HCT116 (cell line): ENCODE measurements at places on chromosomes 1 and 21. TPM values are rescaled to one million over a fixed set of nuclear protein-coding genes. Genes with fewer than 3 reads are reported as not detected.
A peak's percentile ranks its signal among the peaks of the same experiment; 100 is the strongest.

GRCh38 chr1:59223989-59224634 is 72.8 kb upstream of the FGGY start:
- DNase-seq = no peak

DNA sequence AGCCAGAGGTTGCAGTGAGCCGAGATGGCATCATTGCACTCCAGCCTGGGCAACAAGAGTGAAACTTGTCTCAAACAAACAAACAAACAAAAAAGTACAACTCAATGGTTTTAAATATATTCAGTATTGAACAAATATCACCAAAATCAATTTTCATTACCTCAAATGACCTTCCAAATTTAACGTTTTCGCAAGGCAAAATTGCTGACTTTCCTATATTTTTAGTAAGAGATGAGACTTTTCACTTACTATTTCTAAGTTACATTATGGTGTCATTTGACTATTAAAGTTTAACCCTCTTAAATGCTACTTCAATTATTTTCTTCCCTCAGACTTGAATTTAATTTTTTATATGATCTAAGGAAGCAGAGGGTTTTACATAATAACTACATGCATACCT is 23.0 kb upstream of the ABCB10 start:
- no peak for DNase-seq

GRCh38 chr1:16986962-16987361 is 6.5 kb upstream of the MFAP2 start:
- no peak for DNase-seq

CLCN6 gene
- total RNA-seq = 13.7 TPM

- no peak for DNase-seq
Measured at GRCh38 chr1:216804111-216804510, 80.9 kb upstream of the ESRRG start.

GRCh38 chr1:47930210-47930840 is 66.9 kb downstream of the TRABD2B start:
- no peak for DNase-seq

- no peak for DNase-seq
Measured at GRCh38 chr1:111731956-111732355, 7.2 kb downstream of the INKA2 start.

DNA sequence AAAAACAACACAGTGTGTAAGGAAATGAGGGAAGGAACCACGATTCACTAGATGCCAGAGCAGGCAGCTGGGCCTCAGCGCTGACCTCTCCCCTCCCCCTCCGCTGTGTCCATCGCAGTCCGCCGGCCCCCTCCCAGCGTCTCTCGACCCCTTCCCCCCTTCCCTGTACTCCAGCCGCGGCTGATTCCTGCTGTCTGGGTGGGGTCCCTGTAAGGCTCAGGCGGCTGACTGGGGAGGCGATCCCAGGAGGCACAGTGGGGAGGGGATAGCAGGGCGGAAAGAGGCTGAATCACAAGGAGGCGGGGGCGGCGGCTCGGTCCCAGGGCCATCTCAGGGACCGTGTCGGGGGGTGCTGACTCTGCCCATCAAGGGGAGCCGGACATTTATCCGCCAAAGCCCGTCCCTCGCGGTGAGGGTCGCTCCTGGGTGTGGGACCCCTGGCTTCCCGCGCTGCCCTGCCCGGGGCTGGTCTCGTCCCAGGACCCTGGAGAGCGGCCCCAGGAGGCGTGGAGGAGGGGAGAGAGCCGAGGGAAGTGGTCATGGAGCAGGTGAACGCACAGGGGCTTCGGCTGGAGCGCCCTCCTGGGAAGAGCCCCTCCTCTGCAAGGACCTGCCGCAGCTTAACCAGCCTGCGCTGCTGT is 241.9 kb downstream of the PTPRU start:
- DNase-seq = no peak

GRCh38 chr1:109668123-109668775 is 392 bp downstream of the GSTM2 start:
- no peak for DNase-seq

GRCh38 chr1:93463960-93464359 is 16.0 kb downstream of the FNBP1L start:
- DNase-seq = no peak

ZNF684 gene
- total RNA-seq = 5.3 TPM

- no peak for DNase-seq
Measured at GRCh38 chr1:2290171-2290578, 62.1 kb downstream of the SKI start.

GRCh38 chr1:46197560-46197963 is 672 bp downstream of the POMGNT1 start:
- DNase-seq = no peak

DNA sequence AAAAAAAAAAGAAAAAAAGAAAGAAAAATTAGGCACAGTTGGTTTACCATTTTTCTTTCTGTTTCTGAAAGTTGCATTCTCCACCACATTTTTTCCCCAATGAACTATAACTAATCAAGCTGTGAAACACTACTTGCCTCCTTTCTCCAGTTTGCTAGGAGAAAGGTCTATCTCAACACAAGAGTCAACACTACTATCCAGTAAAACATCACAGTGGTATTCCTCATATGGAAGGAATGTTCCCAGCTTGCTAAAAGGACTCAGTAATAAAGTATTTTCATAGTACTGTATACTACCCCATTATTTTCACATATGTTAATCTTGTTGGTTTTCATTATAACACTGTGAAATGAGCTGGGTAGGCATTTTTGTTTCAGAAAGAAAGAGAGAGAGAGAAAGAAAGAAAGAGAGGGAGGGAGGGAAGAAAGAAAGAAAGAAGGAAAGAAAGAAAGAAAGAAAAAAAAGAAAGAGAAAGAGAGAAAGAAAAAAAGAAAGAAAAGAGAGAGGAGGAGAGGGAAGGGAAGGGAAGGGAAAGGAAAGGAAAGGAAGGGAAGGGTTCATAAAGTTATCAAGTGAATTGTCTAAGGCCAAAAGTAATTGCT is 7.9 kb downstream of the PTGER3 start:
- no peak for DNase-seq

DNA sequence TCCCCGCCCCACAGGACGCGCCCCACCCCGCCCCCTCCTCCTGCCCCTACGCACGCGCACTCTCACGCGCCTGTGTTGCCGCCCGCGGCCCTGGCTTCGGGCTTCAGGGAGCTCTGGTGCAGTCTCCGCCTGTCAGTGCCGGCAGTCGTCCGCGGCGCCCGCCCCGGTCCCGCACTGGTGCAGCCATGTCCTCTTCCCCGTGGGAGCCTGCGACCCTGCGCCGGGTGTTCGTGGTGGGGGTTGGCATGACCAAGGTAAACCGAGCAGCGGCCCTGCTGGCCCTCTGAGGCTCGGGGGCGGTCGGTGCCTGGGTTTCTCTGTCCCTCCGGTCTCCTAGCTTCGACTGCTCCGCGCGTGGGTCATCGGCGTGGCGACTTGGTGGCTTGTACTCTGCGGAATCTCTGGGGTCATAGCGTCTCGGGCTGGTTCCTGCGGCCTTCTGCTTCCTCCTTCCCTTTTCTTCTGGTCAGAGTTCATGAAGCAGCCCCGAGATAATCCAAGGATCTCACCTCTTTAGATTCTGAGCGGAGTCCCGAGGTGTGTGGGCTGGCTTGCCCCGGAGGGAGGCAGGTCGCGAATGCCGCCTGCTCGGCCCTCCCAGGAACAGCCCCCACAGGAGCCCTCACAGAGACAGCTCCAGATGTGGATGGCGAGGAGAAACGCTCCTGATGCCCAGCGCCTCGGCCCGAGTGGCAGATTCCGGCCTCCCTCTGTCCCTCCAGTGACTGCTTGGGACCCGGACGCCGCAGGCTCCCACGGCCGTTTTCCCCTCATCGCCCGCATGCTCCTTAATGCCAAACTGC is at the start of gene SCP2:
SCP2 (plus strand) TSS at position 65 of the 803 bp plus-strand sequence; CDS start at position 186, 121 bp downstream.
- DNase-seq = peak; percentile 8

RNU1-1 gene
- total RNA-seq = 1,685 TPM

MYBPH gene
- 0.22 TPM for total RNA-seq

DNA sequence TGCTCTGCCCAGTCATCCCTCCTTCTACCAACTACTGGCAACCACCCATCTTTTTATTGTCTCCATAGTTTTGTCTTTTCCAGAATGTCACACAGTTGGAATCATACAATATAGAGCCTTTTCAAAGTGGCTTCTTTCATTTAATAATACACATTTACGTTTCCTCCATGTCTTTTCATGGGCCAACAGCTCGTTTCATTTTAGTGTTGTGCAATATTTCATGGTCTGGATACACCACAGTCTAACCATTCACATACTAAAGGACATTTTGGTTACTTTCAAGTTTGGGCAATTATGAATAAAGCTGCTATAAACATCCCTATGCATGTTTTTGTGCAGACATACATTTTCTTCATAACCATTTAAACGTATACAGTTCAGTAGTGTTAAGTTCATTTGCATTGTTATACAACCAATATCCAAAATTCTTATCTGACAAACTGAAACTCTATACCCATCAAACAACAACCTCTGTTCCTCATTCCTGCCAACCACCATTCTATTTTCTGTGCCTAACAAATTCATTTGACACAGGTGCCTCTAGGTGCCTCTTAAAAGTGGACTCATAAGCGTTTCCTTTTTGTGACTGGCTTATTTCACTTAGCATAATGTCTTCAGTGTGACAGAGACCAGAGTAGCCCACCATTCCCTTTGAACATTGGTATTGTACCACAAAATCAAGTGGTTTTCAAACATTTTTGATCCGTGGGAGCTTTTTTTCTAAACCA is 138.1 kb downstream of the NR5A2 start:
- DNase-seq = no peak

TEX38 gene
- total RNA-seq = 0.47 TPM

- DNase-seq = no peak
Measured at GRCh38 chr1:105243411-105243810, 1493.7 kb downstream of the AMY1C start.

DNA sequence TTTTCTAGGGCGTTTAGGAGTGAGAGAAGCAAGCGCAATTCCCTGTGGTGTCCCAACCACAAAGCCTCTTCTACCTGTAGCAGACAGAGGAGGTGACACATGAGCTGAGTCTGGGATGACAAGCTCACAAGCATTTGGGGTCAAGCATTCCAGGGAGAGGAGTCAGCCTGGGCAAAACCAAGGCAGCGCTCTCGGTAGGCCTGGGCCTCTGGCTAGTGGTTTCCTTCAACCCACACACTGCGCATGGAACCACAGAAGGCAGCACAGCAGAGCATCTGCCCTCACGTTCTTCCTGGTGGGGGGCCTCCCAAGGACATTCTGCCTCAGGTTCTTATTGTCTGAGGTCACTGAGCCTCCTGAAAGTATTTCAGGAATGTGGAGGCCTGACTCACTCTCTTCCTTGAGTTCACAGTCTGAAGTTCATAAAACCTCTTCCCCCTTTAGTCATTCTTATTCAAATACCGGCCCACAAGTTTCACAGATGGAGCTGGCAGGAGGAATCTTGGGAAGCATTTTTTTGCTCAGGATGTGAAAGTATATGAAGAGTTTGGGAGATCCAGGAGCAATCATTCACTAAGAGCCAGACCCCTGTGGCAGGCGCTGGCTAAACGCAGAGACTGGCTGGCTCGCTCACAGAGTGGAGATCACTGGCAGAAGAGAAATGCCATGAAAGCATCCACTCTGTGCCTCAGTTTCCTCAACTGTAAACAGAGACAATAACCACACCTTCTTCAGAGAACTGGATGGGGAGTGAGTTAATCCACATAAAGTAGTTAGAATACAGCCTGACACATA is 26.8 kb downstream of the CCN1 start:
- DNase-seq = peak; percentile 93

DNA sequence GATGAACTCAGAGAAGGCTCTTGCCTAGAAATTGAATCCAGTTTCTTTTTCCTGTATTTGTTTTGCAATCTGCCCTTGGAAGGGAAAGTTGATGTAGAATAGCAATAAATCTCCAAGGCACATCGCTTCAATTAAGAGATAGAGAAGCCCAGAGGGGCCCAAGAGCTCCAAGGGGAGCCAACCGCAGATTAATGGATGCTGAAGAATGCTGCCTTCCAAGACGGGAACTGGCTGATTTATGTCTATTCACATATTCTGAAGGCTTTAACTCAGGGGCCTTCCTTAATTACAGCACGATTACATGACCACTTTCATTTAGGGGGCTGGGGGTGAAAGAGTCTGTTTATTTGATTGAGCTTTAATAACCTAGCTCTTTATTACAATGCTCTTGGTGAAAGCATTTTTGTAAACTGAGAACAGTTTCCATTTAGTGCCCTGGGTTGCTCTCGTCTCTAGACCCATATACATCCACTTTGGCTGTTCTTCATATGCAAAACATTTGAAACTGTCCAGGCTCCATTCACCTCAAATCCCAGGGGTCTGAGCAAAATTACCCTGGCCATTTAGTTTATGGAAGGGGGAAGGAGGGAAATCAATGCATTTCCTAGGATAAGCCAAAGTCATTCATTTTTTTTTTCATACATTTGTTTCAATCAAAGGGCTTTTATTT is 87.4 kb upstream of the CLDN14 start:
- DNase-seq = no peak
